EH (cell line): ENCODE measurements at places on chromosomes 4 and X.

DNA sequence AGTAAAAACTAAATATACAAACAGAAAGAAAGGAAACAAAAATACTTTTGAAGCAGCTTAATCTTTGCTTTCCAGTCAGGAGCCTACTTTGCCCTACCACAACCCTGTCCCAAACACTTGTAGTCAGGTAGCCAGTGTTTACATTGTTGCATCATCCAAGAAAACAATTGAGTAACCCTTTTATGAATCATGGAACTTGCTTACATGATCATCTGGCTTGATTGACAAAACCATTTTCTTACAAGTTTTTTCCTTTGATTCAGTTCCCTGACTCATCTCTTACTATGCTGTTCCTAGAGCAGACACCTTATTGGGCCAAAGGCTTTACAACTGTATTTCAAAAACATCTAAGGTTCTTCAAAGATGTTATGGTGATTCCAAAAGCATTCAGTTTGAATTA lies 740.1 kb downstream of the KLHL13 start:
- no peak for DNase-seq

DNA sequence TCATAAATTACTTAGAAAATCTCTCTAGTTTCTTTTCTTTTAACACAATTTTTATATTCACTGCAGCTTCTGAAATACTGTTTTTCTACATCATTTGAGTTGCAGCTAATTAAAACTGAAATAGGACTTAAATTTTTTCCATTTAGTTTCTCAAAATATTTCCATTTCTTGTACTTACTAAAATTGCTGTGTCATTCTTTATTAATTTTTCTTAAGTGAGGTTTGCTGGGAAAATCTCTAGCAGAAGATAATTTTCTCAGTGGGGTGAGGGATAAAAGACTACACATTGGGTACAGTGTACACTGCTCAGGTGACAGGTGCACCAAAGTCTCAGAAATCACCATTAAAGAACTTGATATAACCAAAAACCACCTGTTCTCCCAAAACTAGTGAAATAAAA lies 57.7 kb downstream of the RNF150 start:
- no peak for DNase-seq

- DNase-seq: peak; percentile 50
Observed at GRCh38 chr4:78057600-78058550, 752 bp downstream of the FRAS1 start.

DNA sequence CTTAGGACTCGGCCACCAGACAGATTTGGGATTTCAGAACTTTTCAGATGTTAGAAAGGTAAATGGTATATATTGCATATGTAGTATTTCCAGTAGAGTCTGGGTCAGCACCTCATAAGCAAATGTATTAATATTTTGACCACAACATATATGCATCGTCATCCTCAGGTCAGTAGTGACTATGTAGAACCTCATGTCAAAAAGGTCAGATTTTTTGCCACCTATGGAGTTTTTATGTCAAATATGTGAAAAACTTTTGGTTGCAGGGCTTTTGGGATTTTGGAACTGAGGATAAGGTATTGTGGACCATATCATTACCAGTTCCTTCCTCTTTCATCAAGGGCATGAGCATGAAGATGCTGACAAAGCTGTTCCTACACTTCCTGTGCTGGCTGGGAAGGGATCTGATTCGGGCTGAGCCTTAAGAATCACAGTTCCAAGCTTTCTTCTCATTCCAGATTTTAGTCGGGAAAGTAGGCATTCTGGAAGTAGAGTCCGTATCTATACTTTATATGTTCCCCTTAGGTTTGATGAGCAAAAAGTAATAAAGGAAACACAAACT lies 183.0 kb upstream of the PGRMC2 start:
- DNase-seq: no peak

- DNase-seq: peak; percentile 1
Observed at GRCh38 chrX:74421740-74422352, 553 bp downstream of the SLC16A2 start.

DNA sequence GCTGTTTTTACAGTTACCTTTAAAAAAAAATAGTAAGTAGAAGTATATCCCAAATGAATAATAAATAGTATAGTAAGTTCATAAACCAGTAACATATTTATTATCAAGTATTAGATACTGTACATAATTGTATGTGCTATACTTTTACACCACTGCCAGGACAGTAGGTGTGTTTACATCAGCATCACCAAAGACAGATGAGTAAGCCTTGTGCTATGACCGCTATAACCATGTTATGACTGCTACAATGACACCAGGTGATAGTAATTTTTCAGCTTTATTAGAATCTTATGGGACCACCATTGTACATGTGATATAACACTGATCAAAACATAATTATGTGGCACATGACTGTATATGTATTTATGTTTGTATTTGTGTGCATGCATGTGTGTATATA lies 27.3 kb downstream of the PABPC4L start:
- DNase-seq: no peak

GRCh38 chr4:79759793-79760192 lies 313.2 kb downstream of the ANTXR2 start:
- DNase-seq: no peak

DNA sequence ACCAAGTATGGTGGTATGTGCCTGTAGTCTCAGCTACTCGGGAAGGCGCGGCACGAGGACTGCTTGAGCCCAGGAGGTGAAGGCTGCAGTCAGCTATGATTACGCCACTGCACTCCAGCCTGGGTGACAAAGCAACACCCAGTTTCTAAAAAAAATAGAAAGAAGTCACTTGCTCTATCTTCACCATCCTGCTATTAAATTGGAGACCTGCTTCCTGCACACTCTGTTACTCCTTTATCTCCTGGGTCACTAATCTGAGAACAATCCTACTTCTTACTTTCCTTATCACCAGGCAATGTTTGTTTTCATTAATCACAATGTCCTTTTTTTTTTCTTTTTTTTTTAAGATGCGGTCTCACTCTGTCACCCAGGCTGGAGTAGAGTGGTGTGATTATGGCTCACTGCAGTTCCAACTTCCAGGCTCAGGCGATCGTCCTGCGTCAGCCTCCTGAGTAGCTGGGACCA lies 16.2 kb downstream of the PRKX start:
- no peak for DNase-seq

DNA sequence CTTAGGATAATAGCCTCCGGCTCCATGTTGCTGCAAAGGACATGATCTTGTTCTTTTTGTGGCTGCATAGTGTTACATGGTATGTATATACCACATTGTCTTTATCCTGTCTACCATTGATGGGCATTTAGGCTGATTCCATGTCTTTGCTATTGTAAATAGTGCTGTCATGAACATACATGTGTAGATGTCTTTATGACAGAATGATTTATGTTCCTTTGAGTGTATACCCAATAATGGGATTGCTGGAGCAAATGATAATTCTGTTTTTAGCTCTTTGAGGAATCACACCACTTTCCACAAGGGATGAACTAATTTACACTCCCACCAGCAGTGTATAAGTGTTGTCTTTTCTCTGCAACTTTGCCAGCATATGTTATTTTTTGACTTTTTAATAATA lies 4.6 kb downstream of the RAB33B start:
- no peak for DNase-seq

GRCh38 chr4:72387959-72388358 lies 181.1 kb downstream of the ADAMTS3 start:
- no peak for DNase-seq

DNA sequence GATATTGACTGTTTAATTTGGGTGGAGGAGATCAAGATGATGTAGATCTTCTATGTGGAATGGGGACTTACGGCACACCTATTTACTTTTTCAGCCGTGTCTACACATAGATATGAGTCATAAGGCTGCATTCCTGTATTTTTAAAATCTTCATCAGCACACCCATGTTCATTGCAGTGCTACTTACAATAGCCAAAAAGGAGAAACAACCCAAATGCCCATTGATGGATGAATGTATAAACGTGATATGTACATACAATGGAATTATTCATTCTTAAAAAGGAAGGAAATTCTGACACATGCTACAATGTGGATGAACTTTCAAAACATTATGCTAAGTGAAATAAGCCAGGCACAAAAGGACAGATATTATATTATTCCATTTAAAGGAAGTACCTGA lies 98.6 kb downstream of the AASDH start:
- DNase-seq: no peak

- DNase-seq: peak; percentile 49
Observed at GRCh38 chr4:123783151-123783790, 386.7 kb downstream of the SPRY1 start.

GRCh38 chrX:110252711-110253110 lies 65.2 kb downstream of the AMMECR1 start:
- no peak for DNase-seq

- no peak for DNase-seq
Observed at GRCh38 chr4:27412613-27413012, 552.0 kb downstream of the STIM2 start.

DNA sequence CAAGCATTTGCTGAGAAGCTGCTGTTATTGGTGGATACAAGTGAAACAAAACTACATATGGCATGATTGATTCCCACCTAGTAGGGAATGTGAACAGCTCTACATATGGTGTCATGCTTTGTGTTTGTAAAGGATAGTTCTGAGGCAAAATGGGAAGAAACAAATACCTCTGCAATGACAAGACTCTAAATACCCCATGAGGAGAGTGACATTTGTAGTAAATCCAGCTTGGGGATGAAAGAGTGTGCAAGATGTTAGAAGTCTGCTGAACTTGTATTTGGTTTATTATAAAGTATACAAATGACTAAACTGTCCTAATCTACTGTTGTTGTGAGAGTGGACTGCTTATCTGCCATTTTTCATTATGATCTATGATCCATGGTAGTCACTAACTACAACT lies 120.8 kb upstream of the HS3ST1 start:
- no peak for DNase-seq

- DNase-seq: no peak
Observed at GRCh38 chr4:11881364-11881763, 452.7 kb upstream of the HS3ST1 start.

- peak; percentile 85 for DNase-seq
Observed at GRCh38 chr4:40842725-40843423, 93.1 kb downstream of the NSUN7 start.

DNA sequence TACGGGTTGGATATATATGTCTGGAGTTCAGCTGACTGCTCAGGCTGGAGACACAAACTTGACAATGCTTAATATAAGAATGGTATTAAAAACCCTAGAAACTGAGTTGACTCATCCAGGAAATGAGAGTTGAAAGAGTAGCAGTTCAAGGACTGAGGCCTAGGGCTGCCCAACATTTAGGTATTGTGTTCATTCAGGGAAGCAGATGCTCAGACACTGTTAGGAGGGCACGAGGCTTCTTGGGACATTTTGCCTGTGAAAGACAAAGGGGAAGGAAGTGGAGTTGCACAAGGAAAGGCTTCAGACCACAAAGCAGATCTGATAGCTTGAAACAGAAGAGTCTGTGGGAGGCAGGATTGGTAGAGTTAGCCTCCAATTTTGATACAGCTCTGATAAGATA lies 52.0 kb upstream of the HS3ST1 start:
- DNase-seq: no peak

DNA sequence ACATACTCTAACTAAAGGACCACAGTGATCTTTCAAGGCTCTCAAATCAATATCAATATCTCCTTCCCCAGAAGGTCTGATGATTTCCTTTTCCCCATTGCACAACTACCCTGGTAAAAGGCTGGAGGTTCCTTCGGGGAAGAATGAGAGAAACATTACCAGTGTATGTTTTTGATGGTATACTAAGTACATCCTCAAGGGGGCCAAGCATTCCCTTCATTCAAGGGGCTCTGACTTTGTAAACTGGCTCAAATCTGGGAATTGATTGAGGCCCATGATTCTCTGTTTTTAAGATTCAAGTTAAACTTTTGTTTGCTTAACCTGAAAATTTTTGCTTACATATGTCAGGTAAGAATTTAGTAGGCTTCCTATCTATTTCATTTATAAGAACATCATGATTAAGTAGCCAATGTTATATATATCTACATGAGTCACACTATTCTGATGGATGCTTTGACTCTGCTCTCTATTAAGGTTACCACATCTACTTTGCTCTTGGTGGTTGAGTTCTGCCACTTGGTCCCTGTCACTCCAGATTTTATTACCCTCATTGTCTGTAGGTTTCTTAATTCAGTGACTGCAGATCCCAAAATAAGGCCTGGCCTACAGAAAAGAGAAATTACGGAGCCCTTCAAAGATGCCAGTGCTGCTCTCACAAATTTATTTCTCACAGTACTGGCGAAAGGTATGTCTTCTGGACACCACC lies 16.4 kb upstream of the GUCY1B1 start:
- DNase-seq: no peak

DNA sequence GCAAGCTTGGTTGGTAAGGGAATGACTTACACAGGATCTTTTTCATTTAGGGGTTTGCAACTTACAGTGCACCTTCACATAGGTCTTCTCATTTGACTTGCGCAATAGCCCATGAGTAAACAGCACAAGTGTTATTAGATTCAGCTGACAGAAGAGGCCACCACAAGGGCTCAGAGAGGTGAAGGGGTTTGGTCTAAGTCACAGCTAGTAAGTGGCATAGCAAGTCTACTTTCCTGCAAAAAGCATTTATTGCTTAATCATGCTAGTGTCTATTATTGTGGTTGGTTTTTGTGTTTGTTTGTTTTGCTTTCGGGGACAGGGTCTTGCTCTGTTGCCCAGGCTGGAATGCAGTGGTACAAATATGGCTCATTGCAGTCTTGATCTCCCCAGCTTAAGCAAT lies 83.3 kb downstream of the SPRY1 start:
- peak; percentile 11 for DNase-seq

- DNase-seq: no peak
Observed at GRCh38 chr4:60034361-60034760, 1165.8 kb upstream of the ADGRL3 start.

- DNase-seq: no peak
Observed at GRCh38 chrX:37686996-37687395, 1.4 kb downstream of the XK start.

DNA sequence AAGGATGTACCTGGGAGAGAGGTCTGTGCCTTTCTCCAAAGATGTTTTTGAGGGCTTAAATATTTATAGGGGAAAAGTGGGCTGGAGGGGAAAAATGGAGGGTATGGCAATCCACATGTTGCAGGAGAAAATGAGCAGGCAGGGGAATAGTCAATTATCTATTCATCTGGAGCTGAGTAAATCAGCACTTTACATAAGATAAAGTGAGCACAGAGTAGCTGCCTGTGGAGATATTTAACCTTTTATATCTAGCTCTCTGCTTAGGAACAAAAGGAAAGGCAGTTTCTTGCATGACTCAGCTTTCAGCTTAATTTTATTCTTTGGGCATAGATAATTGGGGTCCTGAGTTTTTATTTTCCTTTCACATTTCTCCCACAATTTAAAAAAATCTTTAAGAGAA lies 93.6 kb upstream of the NPY2R start:
- no peak for DNase-seq

DNA sequence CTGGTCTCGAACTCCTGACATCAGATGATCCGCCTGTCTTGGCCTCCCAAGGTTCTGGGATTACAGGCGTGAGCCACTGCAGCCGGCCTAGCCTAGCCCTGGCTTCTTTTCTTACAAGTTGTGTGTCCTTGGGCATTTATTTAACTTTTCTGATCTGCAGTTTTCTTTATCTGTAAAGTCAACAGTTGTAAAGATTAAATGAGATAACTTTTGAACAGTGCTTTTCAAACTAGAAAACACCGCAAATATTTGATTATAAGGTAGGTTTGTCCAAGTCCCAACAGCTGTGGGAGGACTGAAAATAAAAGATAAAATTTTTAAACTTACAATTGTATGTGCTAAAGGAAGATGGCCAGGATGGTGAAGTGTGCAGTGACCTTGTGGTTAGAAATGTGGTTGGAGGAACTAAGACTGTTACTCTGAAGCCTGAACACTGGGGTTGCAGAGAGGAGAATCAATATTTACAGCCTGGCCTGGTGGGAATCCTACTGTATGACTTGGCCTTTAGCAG lies 44.8 kb downstream of the GSX2 start:
- DNase-seq: peak; percentile 48
